Heart left ventricle (tissue), 16 donors: ENCODE measurements at places on chromosomes 2 and 18.

GRCh38 chr2:98917031-98917471, 19.0 kb downstream of the CRACDL start:
- H3K27me3 ChIP-seq = no peaks in the 10 kb centered on the region
- H3K4me1 ChIP-seq = no peaks in the 10 kb centered on the region
- H3K27ac ChIP-seq = no peak overlapping the region
- H3K36me3 ChIP-seq = no peaks in the 10 kb centered on the region
- no peak for DNase-seq

GRCh38 chr2:10493634-10494281, 45.6 kb upstream of the ODC1 start:
- no peak for DNase-seq
- H3K27me3 ChIP-seq = no peaks in the 10 kb centered on the region
- no peaks in the 10 kb centered on the region for H3K36me3 ChIP-seq
- H3K4me3 ChIP-seq = no peak overlapping the region

DNA sequence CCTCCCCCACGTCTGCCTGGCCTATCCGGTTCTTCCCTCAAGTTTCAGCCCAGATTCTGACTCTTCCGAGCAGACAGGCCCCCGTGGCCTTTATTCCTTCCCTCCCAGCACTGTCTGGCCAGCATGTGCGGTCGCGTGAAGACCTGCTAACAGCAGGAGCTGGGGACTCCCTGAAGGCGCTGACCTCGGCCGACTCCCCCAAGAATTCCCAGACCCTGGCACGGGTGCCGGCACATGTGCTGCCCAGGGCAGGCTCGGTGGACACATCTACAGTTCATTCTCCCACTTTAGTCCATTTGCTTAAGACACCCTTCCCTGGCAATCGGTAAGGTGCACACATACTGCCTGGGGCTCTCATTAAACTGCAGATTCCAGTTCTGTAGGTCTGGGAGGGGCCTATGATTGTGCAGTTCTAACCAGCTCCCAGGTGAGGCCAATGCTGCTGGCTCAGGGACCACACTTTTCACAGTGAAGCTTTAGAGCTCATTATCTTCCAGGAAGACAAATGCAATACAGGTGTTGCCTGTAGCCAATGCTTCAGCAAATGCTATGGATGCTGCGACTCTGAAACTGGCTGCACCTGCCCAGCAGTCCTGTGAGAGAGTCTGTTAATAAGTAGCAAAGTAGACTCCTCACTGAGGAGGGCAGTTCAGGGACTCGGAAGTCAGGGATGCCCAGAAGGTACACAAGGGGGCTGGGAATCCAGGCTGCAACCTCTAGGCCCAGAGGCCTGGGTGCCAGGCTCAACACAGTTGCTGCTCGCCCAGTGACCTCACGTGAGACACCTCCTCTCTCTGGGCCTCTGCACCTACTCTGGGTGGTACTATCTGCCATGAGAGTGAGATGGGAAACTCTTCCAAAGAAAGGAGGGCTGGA, 45.4 kb upstream of the TAF1B start:
- H3K27me3 ChIP-seq = no peaks in the 10 kb centered on the region
- H3K4me1 ChIP-seq = peaks cover 28% of the 10 kb centered on the region
- H3K27ac ChIP-seq = no peak overlapping the region
- H3K36me3 ChIP-seq = no peaks in the 10 kb centered on the region
- DNase-seq = no peak

DNA sequence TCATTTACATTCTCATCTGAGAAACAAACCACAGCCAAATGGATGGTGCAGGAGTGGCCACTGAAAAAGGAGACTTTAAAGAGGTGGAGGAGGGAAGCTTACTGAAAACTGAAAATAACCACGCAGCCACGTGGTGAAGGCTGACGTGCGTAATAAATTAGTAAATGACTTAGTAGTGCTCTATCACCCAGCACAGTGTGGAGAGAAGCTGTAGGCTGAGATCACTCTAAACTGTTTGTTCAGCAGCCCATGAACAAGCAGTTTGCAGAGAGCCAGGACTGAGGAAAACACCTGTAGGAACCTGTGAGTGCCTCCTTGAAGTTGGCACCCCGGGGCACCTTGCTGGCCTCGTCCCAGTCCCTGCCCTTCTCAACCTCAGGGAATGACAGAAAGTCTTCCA, 193.0 kb downstream of the TXNL1 start:
- H3K4me3 ChIP-seq = no peak overlapping the region
- H3K27ac ChIP-seq = no peak overlapping the region
- H3K4me1 ChIP-seq = peaks cover 13% of the 10 kb centered on the region
- H3K36me3 ChIP-seq = no peaks in the 10 kb centered on the region

GRCh38 chr18:54717673-54718407, 110.4 kb upstream of the RAB27B start:
- no peak overlapping the region for H3K27ac ChIP-seq
- DNase-seq = no peak
- H3K36me3 ChIP-seq = no peaks in the 10 kb centered on the region
- peaks cover 31% of the 10 kb centered on the region for H3K27me3 ChIP-seq

DNA sequence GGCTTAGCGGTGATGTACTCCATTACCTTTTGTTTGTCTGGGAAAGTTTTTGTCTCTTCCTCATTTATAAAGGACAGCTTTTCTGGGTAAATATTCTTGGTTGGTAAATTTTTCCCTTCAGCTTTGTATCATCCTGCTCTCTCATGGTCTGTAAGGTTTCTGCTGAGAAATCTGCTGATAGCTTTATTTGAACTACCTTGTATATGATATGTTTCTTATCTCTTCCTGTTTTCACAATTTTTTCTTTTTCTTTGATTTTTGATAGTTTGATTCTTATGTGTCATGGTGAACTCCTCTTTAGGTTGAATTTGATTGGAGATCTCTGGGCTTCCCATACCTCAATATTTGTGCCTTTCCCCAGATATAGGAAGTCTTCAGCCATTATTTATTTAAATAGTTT, 44.7 kb downstream of the MSTN start:
- H3K4me3 ChIP-seq = no peak overlapping the region
- no peaks in the 10 kb centered on the region for H3K4me1 ChIP-seq
- no peaks in the 10 kb centered on the region for H3K36me3 ChIP-seq

DNA sequence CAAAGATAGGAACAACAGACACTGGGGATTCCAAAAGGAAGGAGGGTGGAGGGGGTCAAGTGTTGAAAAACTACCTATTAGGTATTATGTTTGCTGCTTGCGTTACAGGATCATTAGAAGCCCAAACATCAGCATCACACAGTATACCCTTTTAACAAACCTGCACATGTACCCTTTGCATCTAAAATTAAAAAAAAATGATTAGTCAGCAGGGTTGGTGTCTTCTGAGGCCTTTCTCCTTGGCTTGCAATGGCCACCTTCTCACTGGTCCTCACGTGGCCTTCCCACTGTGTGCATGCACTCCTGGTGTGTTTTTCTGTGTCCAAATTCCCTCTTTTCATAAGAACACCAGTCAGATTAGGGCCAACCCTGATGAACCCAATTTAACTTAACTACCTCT, 5.6 kb upstream of the IMPA2 start:
- no peaks in the 10 kb centered on the region for H3K27me3 ChIP-seq
- no peak for DNase-seq
- no peaks in the 10 kb centered on the region for H3K36me3 ChIP-seq
- H3K4me1 ChIP-seq = peaks cover 11% of the 10 kb centered on the region
- no peak overlapping the region for H3K27ac ChIP-seq

DNA sequence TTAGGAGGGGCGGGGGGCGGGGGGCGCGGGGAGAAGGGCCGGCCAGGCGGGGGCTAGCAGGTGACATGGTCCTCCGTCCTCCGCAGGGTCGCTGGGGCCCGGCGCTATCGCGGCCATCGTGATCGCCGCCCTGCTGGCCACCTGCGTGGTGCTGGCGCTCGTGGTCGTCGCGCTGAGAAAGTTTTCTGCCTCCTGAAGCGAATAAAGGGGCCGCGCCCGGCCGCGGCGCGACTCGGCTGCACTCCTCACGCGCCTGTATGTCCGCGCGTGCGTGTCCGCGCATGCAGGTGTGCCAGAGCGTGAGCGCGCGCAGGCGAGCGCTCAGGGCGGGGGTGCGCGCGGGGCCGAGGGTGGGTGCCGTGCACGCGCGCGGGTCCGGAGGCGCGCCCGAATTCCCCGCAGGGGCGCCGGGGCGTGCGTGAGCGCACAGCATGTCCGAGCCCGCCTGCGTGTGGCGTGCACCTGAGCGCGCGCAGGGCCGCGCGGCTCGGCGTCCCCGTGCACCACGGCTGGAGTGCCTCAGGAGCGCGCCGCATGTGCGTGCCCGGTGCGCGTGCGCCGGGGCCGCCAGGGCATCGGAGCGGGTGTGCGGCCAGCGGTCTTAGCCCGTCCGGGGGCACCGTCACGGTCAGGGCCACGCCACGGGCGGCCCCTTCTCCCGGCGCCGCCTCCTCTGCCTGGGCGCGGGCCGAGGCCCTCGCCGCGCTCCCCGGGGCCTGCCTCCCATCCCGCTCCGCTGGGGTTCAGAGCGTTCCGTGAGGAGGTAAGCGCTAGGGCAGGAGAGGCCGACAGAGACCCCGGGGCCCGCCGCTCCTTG, 6.3 kb downstream of the SNORC start:
- H3K4me1 ChIP-seq = no peaks in the 10 kb centered on the region
- no peak for DNase-seq

- no peak overlapping the region for H3K27ac ChIP-seq
- H3K4me1 ChIP-seq = peaks cover 6% of the 10 kb centered on the region
These were observed 17.9 kb downstream of the SPATS2L start for GRCh38 chr2:200324362-200324761.

DNA sequence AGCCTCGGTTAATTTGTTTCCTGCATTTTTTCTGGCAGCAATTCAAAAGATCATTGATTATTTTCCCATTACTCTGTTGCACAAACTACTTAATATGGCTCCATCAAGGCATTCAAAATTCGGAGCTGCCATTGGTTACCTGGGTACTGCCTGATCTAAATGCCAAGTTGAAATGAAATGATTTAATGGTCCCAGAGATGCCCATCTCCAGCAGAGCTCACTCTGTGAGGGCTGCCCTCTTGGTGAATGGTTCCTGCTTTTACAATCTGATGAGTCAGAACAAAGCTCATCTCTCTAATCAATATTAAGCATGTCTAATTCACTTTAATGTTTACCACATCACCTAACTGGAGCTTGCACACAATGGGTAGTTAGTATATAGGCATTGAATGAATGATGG, 126.1 kb downstream of the CTNNA2 start:
- no peaks in the 10 kb centered on the region for H3K36me3 ChIP-seq
- no peak overlapping the region for H3K27ac ChIP-seq
- no peaks in the 10 kb centered on the region for H3K4me1 ChIP-seq
- H3K27me3 ChIP-seq = no peaks in the 10 kb centered on the region
- H3K4me3 ChIP-seq = no peak overlapping the region
- no peak for DNase-seq

DNA sequence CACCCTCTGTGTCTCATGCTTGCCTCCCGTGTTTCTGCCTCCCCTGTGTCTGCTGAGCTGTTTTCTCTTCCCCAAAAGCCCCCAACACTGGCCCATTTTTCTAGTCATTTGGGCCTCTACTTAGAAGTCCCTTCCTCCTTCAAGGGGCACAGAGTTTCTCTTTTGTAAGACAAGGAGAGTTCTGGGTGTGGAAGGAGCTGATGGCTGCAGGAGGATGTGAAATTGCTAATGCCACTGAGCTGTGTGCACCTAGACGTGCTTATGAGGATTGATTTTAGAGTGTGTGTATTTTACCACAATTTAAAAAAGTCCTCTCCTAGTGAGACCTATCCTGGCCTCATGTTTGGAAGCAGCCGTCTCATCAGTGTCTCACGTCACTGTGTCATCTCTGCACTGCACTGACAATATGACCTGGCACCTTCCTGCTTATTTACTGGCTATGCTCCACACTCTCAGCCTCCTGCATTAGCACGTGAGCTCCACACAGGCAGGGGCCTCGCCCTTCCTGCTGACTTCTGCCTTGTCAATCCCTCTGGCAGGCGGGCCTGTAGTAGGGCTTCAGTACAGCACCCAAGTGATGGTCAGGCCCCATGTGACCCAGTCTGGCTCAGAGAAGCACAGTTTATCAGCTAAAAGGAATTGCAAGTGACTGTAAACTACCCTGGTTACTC, 8.0 kb upstream of the MBP start:
- no peaks in the 10 kb centered on the region for H3K4me1 ChIP-seq
- DNase-seq = peak; percentile 46
- no peaks in the 10 kb centered on the region for H3K27me3 ChIP-seq

DNA sequence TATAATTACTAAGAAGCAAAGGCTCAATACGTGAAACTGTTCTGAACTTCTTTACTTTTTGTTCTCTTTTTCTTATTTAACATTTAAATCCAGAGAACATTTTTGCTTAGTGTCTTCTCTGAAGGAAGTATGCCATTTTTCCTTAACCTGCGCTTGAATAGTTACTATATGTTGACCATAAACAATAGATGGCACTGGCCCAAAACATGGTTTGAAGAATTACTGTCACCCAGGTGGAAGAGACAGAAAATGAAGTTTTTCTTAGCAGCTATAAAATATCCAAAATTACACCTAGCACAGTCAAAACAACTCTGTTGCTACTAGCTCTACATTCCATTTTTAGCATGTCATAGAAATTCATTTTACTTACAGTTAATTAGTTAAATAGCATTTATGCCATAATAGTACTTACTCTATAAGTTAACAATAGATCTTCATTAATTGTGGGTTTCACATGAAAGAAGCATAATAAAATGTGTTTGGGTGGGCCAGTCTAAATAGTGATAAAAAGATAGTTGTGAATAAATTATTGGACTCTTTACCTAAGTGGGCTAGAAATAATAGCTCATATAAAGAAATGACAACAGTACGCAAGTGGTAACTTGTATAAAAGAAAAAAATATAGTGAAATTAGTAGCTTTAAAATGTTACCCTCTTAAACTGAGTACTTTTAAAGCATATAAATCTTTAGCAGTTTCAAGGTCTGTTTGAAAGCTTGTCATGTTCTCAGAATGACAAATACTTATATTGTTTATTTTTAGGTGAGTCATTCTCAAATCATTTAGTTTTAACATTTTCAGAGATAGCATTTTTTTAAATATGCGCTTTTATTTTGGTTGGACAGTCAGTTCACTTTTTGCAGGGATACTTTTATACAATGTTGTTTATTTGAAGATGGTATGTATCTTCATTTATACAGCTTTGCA, 3.7 kb downstream of the ETAA1 start:
- no peak overlapping the region for H3K4me3 ChIP-seq
- H3K36me3 ChIP-seq = peaks cover 48% of the 10 kb centered on the region
- no peaks in the 10 kb centered on the region for H3K27me3 ChIP-seq
- H3K4me1 ChIP-seq = peaks cover 18% of the 10 kb centered on the region

DNA sequence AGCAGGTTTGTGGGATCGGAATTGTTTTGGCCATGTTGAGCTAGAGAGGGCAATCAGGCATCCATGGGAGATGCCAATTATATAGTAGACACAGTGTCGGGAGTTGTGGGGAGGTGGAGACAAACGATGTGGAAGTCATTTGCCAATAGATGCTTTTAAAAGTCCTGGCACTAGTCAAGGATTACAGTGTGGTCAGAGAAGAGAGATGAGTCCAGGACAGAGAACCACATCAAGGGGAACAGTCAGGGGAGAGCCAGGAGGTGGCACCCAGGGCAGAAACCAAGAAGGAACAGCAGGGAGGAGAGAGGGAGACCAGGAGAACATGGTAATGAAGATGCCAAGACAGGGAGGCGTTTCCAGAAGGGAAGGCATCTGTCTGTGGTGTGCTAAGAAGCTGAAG, 81.2 kb downstream of the ARL4C start:
- H3K27me3 ChIP-seq = peaks cover 6% of the 10 kb centered on the region
- H3K27ac ChIP-seq = no peak overlapping the region
- no peaks in the 10 kb centered on the region for H3K36me3 ChIP-seq

GRCh38 chr2:232315049-232315922, 63.3 kb upstream of the ALPP start:
- no peaks in the 10 kb centered on the region for H3K27me3 ChIP-seq
- H3K36me3 ChIP-seq = no peaks in the 10 kb centered on the region
- DNase-seq = peak; percentile 37
- H3K4me3 ChIP-seq = no peak overlapping the region
- peaks cover 27% of the 10 kb centered on the region for H3K4me1 ChIP-seq
- H3K27ac ChIP-seq = peak overlapping the region; percentile 33
